ENCODE measurements at places on chromosomes 2 and 18.

- no peak for DNase-seq
Measured at GRCh38 chr2:205775097-205775877, 93.0 kb downstream of the NRP2 start.

- no peak for DNase-seq
Measured at GRCh38 chr2:228374741-228375140, 193.3 kb upstream of the SPHKAP start.

GRCh38 chr18:28666216-28666615, 489.3 kb upstream of the CDH2 start:
- no peak for DNase-seq

GRCh38 chr2:75709297-75709696, 1.4 kb downstream of the GCFC2 start:
- no peak for DNase-seq

- peak; percentile 13 for DNase-seq
Measured at GRCh38 chr2:237616734-237617586, 10.4 kb upstream of the LRRFIP1 start.

GRCh38 chr2:61670591-61671501, 132.7 kb upstream of the XPO1 start:
- DNase-seq = no peak

GRCh38 chr2:56008661-56009431, 85.3 kb upstream of the EFEMP1 start:
- no peak for DNase-seq

DNA sequence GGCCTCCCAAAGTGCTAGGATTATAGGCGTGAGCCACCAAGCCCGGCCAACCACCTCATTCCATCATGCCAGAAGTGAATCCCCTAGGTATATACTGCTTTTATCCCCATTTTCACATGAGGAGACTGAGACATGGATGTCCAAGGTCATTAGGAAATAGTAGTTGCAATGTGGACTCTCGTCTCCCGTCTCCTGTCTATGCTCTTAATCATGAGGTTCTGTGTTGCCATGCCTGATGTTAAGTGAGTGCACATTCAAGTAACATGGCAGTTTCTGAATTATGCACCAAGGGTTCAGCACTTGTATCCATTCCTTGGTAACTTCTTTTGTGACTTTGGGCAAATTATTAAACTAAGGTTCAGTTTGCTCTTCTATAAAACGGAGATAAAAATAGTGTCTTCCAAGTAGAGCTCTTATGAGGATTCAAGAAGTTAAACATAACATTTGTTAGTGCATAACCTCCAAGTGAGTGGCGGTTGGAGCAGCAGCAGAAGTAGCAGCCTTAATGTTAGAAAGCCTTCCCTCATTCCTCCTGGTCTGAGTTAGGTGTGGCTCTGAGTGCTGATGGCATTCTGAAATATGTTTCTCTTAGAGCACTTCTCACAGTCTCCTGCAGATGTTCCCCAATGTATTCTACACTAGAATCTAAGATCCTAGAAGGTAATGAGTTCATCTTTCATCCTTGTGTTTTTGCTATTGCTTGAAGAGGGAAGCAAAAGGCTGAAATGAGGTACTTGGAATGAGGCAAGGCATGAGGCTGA, 21.9 kb downstream of the SOCS6 start:
- DNase-seq = no peak

DNA sequence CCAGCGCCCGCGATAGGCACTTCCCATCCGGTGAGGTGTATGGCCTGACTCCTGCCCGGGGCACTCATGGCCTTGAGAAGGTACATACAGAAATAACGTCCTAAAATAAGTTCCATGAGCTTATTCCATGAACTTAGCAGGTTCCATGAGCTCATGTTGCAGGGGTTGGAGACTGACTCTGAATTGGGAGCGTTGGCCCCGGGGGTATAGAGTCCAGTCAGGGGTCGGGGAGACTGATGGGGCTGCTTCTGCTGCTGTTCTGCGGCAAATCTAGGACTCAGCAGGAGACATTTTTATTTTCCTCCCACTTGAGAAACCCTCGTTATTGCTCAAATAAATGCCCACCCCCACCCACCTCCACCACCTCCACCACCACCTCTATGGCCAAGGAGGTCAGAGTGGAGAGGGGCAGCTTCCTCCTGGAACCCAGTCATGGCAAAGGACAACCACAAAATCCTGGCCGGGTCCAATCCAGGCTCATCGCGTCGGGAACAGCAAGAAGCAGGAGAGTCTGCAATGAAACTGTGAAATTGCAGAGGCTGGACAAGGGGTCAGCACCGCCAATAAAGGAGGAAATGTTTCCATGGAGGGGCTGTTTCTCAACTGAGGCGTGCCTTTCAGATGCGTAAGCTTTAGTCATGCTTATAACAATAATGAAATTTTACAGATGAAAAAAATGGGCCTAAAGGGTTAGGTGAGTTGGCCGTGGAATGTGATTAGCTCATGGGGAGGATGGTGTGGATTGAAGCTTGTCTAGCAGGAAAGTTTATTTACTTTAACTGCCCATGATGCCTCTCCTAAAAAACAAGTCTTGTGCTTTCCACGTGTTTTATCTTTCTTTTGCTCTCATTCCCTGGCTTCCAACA, 136.6 kb upstream of the ALKAL2 start:
- DNase-seq = no peak

DNA sequence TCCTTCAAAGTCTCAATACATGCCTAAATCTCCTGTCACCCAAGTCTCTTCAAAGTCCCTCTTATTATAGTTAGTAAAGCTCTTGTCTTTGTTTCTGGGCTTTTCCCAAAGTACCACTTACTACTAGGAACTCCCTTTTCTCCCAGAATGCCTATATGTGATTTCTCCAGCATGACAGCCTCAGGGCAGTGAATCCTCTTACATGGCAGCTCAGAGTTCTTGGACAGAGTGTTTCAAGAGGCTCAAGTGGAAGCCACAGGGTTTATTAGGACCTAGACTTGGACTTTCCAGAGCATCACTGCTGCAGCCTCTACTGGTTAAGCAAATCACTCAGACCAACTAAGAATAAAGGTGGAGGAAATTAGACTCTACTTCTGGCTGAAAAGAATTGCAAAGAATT, 98.9 kb downstream of the CSRNP3 start:
- DNase-seq = no peak

DNA sequence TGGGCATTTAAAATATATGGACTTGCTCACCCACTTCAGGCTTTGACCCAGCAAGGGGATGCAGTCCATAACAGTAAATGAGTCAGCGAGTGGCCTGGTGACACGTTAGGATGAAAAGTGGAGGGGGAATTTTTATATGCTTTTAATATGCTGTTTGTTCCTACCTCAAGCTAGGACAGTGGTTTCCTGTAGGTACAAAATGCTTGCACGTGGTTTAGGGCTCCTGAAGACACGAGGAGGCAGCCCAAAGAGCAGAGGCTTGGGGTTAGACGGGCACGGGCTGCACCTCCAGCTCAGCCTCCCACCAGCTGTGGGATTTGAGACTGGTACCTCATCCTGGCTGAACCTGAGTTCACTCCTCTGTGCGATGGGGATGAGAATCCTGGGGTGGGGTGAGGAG, 306.2 kb upstream of the CXCR4 start:
- no peak for DNase-seq

GRCh38 chr2:168034616-168035015, 212.8 kb downstream of the STK39 start:
- no peak for DNase-seq

- no peak for DNase-seq
Measured at GRCh38 chr2:227398684-227399670, 11.2 kb upstream of the SCYGR1 start.

DNA sequence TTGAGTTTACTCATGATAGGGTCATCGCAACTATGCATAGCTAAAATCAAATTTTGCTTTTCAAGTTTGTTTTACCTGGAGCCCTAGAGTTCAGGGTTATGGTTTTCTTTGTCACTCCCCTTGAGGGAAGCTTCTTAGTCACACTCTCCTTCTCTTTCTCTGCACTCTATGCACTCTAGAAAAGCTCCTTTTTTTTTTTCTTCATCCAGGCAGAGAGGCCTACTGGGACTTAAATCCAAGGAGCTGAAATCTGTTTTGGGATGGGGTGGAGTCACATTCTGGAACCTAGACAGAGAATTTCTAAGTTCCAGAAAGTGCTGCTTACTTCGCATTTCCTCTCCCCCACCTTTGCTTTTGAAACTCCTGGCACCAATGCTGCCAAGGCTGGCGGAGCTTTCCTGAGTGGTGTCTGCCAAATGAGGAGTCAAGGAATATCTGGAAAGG, 19.1 kb upstream of the IL18R1 start:
- DNase-seq = no peak

DNA sequence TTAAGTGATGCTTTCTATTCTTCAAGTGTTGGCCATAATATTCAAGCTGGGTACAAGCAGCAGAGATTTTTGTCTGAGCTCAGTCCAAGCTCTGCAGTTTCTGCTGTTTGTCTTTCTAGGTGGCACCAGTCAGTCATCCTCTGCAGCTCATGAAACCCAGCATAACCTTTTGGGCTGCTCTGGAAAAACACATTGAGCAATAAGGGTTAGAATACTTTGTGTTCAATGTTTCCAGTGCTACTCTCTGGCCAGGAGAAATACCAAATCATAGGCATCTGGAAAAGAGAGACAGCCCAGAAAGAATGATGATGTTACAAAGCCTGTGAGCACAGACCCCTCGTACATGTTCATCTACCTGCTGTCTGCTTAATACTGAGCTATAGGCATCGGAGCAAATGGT, 19.5 kb upstream of the WIPF1 start:
- DNase-seq = no peak

DNA sequence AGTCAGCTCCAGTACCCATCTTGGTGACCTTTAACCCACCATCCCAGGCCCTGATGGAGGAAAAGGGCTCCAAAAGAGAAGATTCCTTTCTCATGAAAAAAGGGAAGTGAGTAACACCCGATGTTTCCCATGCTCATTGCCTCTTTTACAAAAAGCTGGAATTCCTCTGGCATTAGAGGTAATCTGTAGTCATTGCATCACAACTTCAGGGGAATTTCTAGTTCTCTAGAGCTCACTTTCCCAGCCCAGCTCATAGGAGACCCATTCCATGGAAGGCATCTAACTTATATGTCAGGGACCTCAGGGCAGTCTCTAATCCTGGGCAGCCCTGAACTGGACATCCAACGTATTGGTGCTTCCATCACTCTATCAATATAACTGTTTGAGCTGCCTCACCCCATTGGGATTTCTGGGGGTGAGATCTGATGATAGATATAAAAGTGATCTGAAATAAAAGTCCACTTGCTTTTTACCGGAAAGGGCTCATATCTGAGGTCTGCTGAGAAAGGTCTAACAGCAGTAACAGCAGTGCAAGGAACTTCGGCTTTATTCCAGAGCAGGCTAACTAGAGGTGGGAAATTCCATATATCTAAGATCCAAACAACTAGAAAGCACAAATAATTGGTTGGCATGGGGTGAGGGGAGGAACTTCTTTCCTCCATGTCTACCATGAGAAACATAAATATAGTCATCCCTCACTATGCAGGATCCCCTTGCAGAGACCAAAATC, 106.1 kb downstream of the ETAA1 start:
- DNase-seq = no peak

GRCh38 chr2:107336526-107336925, 450.6 kb upstream of the ST6GAL2 start:
- DNase-seq = no peak

GRCh38 chr2:11669454-11670291, at the start of gene NTSR2:
NTSR2 (minus strand) TSS chr2:11670195; CDS start chr2:11670129, 66 bp downstream.
- DNase-seq = no peak

GRCh38 chr2:224469374-224469964, 67.6 kb upstream of the FAM124B start:
- no peak for DNase-seq

- DNase-seq = no peak
Measured at GRCh38 chr2:192551760-192552159, 357.0 kb upstream of the TMEFF2 start.

- DNase-seq = no peak
Measured at GRCh38 chr2:131521961-131522781, 5.5 kb upstream of the CCDC74A start.

DNA sequence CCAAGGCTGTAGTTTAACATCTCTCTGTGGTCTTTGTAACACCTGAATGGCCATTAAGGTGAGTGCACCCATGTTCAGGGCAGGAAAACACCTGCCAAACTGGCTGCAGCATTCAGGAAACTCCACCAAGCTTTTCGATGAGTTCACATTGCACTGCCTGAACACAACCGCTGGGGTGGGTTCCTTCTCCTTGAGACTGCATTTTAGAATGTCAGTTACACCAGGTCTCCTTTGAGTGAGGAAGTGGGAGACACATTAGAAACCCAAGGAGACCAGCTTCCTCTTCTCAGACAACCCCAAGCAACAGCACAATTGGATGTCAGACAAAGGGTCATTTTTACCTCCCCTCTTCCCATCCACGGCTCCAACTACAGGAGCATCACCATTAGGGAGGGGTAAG, 35.2 kb downstream of the CYRIA start:
- DNase-seq = no peak

DNA sequence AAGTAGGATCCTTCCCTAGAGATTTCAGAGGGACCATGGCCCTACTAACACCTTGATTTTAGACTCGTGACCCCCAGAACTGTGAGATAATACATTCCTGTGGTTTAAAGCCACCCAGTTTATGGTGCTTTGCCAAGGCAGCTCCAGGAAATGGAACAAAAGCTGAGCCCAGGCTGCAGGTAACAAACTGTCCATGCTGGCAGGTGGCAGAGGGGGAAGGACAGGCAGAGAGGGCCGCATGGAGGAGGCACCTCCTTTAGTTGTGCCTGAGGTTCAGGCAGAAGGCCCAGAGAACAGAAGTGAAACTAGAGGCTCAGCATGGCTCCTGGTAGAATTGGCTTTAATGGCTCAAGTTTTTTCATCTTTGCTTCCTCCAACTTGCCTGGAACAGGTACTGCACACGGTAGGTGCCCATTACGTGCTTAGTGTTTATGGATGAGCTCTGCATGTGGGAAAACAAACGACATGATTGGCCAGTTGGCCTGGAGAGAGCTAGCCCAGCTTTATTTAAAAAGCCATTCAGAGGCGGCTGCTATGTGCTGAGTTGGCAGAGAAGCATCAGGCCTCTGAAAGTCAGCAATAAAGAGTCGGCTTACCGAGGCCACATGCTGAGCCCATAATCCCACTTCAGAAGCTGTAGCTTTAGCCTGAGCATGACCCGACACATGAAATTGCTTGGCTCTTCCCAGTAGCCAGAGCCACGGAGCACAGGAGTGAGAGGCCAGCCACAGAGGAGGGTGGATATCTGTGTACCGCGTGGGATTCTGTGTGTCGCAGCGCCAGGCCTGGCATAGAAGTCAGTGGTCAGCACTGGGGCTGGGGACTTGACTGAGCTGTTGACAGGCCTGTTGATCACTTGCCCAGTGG, 36.5 kb downstream of the HS1BP3 start:
- peak; percentile 2 for DNase-seq

GRCh38 chr2:170222298-170222697, 44.4 kb downstream of the MYO3B start:
- DNase-seq = no peak

DNA sequence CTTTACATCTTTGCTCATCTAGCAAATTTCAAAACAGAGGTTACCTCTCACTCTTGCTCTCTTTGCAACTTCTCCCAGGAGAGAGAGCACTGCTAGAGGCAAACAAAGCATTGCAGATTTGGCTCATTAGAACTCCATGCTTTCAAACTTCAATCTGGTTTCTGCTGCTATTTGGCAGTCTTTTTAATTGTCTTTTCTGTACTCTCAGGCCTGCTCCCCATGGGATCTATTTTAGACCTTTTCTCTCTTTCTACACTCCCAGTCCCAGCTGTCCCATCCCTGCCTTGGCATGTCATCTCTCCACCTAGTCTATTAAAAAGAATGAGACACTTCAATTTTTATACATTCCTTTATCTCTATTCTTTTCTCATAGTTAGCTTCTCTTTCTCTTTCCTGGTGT, 15.2 kb downstream of the KCNJ3 start:
- DNase-seq = no peak

GRCh38 chr2:234989183-234989701, 37.4 kb downstream of the SH3BP4 start:
- no peak for DNase-seq
